ENCODE measurements at places on chromosomes 16 and 17.

DNA sequence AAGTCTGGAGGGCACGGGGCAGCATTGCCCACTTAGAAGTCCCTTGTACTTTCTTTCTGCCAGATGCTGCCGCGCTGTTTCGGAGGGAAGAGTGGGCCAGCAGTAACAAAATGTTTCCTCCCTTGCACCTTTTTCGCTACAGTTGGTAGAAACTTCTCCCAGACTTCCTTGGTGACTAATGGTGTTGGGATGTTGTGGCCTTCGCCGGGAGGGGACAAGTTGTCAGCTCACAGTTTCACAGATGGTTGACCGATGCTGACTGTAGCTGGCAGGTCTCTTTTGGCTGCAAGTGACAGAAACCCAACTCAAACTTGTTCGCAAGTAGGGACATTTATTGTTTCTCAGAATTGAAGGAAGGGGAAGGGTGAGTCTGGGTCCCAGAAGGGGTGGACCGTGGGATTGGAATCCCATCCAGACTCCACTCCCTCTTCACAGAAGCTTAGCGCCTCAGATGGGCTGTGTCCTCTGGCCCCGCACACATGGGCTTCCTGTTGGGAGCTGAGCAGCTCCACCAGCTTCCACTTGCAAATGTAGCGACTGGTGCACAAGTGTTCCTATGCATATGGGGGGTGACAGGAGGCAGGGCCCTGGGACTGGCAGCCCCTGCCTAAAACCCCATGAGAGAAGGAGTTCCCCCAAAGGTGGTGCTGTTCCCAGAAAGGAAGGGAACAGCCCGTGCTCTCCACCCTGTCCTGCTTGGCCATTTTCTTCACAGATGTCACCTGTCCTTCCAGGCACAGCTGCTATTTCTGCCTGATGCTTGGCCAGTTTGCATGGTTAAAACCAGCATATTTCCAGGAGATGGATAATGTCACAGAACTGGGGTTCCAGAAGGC is 30.9 kb upstream of the RPRML start:
- no peak for DNase-seq

DNA sequence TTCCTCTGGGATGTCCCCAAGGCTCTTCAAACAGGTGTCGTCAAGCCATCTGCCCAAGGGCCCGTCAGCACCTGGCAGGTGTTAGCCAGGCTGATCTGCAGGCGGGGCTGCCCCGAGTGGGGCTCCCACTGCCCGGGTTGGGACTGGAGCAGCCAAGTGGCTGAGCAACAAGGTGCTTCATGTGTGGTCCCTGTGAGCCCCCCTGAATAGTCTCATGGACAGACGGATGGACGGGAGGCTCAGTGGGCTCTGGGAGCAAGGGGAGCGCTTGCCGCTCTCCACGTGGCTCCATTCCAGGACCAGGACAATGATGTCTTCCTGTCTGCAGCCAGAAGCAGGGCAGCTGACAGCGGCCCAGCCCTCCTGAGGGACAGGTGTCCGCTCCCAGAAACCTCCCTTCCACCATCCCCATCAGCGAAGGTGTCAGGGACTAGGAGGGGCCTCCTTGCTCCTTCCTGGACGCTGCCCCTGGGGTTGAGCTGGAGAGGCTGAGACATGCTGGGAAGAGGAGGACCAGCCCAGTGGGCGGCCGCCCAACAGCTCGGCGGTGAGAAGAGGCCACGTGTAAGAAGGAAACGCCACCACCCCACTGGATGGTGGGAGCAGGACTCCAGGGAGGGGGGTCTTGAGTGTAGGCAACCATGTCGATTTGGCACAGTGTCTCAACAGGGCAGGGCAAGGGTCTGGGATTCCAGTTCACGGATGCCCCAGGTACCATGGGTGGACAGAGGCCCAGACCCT is 9.6 kb downstream of the SNAI3 start:
- no peak for DNase-seq

- no peak for DNase-seq
These were observed 45.6 kb downstream of the CYB5B start for GRCh38 chr16:69469807-69470561.

DNA sequence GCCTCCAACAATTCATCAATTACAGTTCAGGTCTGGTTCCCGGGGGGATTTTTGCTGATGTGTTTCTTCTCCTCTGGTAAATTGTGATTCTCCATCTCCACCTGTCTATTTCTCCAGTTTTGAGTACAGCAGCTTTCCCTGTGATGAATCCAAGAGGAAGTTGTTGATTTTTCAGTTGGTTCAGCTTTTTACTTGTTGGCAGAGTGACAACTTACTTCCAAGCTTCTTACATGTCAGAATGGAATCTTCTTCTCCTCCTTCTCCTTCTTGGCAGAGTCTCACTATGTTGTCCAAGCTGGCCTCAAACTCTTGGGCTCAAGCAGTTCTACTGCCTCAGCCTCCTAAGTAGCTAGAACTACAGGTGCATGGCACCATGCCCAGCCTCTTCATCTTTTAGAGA is 33.4 kb upstream of the TMEM92 start:
- DNase-seq = no peak

GRCh38 chr16:30786936-30787612 is at the start of gene ZNF629:
ZNF629 (minus strand) TSS chr16:30787205; CDS start chr16:30784482, 2,723 bp downstream.
- no peak for DNase-seq

DNA sequence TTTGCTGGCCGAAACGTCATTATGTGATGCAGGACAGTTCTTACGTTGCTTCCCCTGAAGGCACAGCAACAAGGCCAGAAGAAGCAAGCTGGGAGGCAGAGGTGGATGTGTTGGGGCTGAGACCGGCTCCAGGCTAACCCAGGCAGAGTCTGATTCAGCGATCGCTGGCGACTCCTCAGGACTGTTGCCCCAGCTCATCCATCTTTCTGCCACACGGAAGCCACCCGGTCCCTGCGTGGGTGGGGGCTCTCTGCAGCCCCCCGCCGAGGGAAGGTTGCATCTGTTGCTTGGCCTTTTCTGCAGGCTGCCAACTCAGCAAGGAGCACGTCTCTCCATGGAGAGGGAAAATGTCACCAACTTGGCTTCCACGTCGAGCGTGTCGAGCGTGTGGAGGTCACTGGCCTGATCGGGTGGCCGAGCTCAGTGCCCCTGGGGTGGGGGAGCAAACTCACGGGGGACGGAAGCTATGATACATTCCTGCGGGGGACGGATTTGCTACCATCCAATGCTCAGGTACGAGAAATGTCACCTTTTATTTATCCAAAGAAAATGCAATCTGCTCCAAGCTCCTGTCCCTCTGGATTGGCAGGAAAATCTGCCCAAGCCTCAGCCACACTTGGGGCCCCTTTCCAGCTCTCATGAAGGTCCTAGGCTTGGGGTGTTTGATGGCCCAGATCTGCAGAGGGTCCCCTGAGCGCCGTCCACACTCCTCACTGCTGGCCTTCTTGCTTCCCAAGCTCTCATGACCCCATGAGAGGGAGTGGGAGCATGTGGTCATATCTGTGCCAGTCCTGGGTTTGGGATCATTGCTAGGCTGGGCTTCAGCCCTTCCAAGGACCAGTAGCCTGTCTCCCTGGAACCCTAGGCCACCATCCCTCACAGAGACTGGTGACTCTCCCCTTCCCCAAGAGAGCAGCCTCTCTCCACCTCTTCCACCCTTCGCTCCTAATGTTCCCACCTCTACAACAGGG is 69.4 kb downstream of the RPH3AL start:
- no peak for DNase-seq

- DNase-seq = no peak
These were observed 58.8 kb downstream of the CPPED1 start for GRCh38 chr16:12744860-12745259.

GRCh38 chr17:59707971-59708430 is 547 bp downstream of the VMP1 start:
- no peak for DNase-seq

- DNase-seq = no peak
These were observed 4.8 kb downstream of the SCGB1C2 start for GRCh38 chr17:142102-142661.

DNA sequence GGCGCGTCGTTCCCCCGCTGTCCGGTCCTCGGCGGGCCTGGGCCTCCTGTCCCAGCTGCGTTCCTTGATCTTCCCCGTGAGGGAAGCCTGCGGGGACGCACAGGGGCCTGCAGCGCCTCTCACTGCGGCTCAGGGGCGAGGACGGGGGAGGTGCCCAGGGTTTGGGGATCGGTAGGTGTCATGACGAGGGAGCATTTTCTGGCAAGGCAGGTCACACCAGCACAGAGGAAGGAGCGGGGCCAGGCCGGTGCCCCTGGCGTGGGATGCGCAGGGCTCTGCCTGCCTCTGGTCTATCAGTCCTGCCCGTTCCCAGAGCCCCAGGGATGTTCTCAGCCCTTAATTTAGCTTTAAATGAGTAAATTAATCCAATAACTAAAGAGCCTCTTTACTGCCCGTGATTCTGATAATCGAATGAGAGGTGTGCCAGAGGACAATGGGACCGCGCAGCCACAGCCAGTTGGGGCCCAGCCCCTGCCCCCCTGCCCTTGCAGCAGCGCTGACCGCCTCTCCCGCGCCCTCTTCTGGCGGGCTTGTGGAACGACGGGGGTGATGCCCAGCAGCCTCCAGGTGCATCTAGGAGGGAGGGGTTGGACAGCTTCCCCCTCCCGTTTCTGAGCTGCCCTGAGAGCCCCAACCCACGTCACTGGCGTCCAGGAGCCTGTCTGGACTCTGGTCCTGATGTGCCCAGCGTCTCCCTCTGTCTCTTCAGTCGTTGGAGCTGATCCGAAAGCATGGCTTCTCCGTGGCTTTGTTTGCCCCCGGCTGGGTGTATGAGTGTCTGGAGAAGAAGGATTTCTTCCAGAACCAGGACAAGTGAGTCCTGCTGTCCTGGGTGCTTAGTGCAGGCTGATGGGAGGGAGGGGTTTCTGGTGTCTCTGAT is 7.9 kb downstream of the ENGASE start:
- DNase-seq = peak; percentile 3
